ENCODE measurements at places on chromosomes 3 and 15.

GRCh38 chr3:177606891-177607290 is 409.6 kb upstream of the TBL1XR1 start:
- DNase-seq: no peak

DNA sequence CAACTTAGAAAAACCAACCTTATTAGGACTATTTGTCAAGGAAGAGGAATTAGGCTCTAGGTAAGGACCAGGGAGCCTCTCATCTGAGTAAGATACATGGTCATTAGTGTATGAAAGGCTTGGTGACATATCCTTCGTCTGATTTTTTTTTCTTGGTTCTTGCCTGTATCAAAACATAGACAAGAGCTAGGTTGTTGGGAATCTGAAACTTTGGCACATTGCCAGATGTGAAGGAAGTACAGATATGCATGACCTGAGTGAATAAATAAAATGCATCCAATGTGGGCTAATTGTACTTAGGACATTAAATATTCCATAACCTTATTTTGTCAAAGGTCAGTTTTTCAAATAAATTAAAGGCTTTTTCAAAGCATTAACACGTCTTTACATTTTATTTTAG is 151.8 kb downstream of the SYNPR start:
- no peak for DNase-seq

DNA sequence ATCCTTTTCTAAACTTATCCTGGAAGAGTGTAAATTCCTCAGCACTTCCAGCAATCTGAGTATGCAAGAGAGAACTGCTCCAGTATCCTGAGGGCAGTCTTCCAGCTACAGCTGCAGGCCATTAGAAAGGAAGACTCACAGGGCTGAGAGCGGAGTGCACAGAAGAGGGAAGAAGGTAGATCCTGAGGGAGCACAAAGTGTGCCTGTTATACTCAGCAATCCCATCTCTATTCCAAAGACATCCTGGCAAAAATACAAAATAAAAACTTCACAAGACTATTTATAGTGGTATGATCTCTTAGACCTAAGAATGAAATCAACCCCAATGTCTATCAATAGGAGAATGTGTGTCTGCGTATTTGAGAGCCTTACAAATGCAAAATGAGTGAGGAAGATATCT is 292.0 kb downstream of the ZIC1 start:
- DNase-seq: no peak

DNA sequence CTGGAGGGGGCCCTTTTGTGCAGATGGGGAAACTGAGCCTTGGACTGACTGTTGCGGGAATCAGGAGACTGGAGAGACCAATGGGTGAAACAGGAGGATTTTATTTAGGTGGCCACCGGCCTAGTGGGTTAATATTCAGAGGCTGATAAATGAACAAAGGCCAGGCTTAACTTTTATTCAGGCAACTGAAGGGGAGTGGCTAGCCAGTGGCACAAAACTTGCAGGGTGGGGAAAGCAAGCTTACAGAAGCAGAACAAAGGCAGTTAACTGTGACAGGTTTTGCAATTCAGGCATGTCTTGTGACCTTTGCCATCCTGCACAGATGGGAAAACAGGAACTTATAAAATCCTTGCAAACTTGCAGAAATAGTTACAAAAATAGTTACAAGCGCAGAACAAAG is 24.9 kb upstream of the ACAD9 start:
- no peak for DNase-seq

DNA sequence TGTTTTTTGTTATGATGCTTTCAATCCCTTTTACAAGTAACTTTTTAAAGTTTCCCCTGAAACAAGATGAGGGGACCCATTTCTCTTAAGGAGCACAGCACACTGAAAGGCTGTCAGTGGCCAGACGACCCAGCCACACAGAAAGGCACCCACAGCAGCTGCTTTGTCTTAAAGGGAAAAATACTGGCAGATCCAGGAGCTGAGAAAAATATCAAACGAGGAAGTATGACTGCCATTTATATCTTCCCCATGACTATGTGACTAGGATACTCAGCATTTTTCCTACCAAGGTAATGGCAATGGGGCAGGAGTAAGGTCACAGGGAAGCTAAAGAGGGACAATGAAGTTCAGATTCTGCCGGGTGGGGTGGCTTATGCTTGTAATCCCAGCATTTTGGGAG is 15.9 kb downstream of the ABCC5 start:
- DNase-seq: no peak

GRCh38 chr3:33373082-33373437 is 67.1 kb downstream of the UBP1 start:
- DNase-seq: no peak

GRCh38 chr3:23094890-23095462 is 108.2 kb upstream of the UBE2E2 start:
- no peak for DNase-seq

- no peak for DNase-seq
These were observed 35.8 kb downstream of the MLH1 start for GRCh38 chr3:37029111-37029510.

DNA sequence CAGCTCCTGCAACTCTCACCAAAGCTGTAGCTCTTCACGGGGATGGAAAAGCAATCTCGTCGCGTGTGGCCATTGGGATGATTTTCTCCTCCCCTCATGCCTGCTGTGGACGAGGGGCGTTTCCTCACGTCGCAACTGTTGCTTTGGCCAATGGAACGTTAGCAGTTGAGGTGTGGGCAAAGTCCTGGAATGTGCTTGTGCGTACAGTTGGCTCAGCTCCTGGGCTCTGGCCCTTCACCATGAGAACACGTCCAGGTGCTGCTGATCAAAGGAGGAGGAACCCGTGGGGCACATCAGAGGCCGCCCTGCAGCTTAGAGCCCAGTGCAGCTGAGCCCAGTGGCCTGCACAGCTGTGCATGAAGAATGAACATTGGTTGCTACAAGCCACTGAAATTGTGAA is 186.1 kb downstream of the TJP1 start:
- no peak for DNase-seq

DNA sequence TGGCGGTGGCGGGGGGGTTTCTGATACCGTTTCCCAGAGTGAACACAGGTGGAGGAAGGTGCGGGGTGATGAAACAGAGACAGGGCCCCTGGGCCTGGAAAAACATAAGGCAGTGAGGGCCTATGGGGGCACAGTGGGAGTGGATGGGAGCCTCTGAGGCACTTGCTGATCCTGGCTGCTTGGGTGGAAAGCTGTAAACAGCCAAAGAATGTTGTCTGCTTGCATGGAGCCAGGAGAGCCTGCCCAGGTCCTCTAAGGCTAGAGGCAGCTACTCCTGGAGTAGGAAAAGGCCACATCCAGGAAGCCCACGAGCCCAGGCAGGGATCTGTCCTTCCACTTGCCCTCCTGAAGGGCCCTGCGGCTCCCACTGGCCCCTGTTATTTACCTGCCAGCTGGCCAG is 2.9 kb upstream of the SEMA3B start:
- DNase-seq: no peak

- no peak for DNase-seq
These were observed 10.6 kb upstream of the UTS2B start for GRCh38 chr3:191340966-191341365.

GRCh38 chr3:122183521-122183892 is at the start of gene CASR:
Gene CASR (plus strand): TSS chr3:122183668. CDS start chr3:122254190, 70,522 bp downstream.
- DNase-seq: no peak

DNA sequence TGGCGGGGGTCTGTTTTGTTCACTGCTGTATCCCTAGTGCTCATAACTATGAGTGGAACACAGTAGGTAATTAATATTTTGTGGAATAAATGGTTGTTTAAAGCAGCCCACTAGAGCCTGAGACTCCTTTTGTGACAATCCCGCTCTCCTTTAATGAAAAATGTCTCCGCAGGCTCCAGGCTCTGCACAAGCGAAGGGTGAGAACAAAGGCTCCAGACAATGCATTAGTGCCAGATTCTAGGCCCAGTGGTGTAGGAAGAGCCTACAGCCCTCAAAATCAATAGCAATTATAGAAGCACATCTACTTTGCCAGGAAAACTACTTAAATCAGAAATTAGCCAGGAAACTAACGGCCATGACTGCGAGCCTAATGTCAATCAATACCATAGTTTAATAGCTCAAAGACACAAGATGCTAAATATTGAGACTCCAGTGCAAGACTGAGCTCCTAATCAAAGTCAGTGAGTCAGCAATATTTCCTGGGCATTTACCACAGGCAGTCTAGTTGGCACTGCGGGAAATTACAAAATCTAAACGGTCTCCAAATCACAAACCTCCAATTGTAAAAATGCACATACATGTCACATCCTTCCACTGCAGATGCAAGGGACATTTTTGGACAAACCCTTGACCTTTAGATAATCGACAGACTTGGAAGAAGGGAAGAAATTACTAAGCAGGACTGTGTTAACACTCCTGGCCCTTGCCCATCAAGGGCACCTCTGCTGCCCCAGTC is 2.3 kb downstream of the ANXA2 start:
- no peak for DNase-seq

DNA sequence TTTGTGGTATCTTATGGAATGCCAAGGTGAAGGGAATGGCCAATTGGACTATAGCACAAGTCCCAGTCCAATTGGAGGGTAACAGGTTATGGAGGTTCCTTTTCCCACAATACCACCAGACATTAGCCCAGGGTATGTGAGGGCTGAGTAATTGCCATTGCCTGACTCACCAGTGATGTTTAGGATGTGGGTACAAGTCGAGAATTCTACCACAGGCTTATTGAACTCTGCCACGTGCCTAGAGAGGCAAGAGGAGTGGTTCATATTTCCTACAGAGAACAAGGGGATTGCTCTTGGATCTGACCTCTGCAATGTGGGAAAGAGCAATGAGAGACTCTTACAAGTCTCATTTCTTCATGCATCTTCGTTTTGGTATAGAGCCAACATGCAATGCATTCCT is 85.0 kb upstream of the XCR1 start:
- no peak for DNase-seq

DNA sequence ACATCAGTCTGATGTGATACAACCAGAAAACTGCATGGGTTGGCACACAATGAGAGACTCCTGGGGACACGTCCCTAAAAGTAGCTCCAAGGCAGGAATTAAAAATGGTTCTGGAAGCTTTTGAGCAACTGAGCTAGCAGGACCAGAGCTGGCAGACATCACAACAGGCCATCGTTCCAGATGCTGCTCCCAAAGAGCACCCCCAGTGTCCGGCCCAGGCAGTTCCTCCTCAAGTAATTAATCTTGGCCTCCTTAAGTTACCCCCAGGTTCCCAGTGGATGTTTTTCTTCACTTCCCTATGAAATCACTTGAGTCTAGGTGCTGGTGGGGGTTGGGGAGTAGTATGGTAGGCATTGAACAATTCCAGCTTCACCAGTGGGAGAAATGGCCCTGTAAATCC is 711.6 kb downstream of the MECOM start:
- DNase-seq: no peak

DNA sequence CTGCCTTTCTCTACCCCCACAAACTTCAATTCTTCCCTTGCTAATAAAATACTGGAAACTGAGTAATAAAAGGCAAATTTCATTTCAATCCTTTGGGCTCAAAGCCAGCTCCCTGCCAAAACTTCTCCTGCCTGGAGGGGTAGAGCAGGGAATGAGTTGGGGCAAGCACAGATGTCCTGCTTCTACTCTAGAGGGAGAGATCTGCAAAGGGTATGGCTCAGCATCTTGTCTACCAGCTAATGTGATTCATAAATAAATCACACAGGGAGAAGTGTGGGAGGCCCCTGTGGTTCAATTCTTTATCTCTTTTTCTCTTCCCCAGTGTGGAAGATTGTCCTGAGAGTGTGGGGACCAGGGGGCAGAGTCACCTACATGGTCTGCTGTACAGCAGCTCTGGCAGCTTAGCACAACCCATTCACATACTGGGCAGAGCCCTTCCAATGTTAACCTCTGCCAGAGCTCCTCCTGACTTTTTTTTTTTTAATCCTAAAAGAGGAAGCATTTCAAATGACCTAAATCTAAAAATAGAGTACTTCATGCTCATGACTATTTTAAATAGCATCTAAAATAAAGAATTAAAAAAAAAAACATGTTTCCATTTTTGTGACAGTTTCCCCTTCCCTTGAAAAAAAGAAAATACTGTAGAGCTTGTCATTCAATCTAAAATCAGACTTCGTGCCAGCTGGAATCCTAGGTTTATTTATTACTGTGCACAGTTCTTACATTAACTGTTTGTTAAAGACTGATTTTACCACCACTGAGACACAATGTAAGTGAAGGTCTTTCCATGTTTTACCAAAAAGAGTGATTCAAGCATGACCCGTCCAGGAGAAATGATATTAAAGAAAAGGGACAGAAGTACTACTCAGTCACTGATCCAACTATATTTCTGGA is 1083.7 kb upstream of the CFAP20DC start:
- DNase-seq: no peak

DNA sequence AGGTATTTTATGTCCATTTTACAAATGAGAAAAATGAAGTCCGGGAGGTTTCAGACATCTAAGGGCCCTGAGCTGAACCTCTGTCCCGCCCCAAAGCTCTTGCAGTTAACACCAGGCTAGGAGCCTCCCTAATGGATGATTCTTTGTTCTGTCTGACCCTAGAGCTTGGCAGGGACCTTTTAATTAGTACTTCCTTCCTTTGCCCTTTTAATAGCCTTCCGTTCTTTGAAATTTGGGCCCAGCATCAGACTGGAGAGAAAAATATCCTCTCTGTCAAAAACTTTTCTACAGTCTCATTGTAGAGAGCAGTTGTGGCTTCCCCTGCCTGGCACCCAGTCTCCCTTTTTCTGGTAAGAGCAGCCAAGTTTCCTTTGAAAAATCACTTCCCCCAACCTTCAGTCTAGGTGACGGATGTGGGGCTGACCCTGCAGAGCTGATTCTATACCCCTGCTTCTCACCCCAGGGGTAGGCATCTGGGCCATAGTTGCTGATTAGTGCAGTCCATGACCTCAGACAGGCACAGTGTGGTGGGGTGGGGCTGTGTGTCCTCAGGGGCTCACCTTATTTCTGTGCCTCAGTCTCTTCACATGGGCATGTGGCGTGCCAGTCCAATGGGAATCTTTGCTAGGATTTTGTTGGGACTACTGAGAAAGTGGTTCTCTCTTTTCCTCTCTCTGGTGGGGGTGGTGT is 220.4 kb downstream of the ADAMTS9 start:
- no peak for DNase-seq

DNA sequence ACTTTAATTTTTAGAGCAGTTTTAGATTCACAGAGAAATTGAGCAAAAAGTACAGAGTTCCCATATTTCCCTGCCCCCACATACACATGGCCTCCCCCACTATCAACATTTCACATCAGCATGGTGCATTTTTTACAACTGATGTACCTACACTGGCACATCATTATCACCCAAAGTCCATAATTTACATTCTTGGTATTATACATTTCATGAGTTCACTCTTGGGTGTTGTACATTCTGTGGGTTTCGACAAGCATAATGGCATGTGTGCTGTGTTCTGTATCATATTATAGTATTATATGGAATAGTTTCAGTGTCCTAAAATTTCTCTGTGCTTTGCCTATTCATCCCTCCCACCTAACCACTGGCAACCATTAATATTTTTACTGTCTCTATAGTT is 419.8 kb upstream of the THBS1 start:
- no peak for DNase-seq
